Activated T-helper 17 cell treated with anti-CD3 and anti-CD28 coated beads, Interleukin-2, amount 50 U/mL, for 72 hours (primary cell): ENCODE measurements at places on chromosomes 7 and 10. TPM values are rescaled to one million over a fixed set of nuclear protein-coding genes. Genes with fewer than 3 reads are reported as not detected.

SYT15B gene
- 0.37 TPM for total RNA-seq

GRCh38 chr10:91799612-91799975 lies 1.4 kb downstream of the TNKS2 start:
- peak; percentile 25 for ATAC-seq

- no peak for ATAC-seq
Measured at GRCh38 chr7:140698477-140698876, 2.0 kb downstream of the NDUFB2 start.

DNA sequence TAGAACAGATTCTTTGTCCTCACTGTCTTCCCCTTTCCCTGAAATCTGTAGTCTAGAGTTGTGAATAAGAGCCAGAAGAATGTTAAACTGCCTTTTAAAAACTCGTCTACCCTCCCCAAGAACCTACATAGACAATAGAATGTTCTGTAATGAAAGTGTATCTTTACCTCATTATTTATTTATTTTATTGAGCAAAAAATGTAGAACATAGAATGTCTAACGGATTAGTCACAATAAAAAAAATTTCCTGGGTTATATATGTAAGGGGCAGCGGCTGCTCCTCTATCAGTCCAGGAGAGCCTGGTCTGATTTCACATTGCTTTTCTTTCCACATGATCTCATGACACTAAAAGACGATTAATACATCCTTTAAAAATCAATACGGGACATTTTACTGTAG lies 135.7 kb downstream of the SDK1 start:
- no peak for ATAC-seq

- peak; percentile 46 for ATAC-seq
Measured at GRCh38 chr7:114922652-114923402, 933 bp downstream of the MDFIC start.

- ATAC-seq = no peak
Measured at GRCh38 chr10:25522294-25522693, 347.5 kb downstream of the GPR158 start.

DNA sequence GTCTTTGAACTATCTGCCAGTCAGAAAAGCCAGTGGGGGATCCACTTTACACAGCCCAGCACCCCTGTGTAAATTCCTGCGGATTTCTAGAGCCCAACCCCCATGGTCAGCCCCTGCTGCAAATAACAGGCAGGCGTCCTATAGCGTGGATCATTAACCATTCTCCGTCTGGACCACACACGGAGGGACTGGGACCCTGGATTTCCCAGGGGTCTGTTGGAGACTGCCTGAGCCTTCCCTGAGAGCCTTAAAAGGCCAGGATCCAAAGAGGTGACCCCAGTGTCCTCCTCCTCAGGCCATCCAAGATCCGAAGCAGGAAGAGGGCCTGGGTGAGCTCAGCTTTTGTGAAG lies 11.2 kb upstream of the GRID1 start:
- ATAC-seq = no peak

GRCh38 chr7:155741805-155742204 lies 70.5 kb downstream of the SHH start:
- peak; percentile 14 for ATAC-seq

- ATAC-seq = no peak
Measured at GRCh38 chr7:114112806-114113205, 194.0 kb upstream of the PPP1R3A start.

DNA sequence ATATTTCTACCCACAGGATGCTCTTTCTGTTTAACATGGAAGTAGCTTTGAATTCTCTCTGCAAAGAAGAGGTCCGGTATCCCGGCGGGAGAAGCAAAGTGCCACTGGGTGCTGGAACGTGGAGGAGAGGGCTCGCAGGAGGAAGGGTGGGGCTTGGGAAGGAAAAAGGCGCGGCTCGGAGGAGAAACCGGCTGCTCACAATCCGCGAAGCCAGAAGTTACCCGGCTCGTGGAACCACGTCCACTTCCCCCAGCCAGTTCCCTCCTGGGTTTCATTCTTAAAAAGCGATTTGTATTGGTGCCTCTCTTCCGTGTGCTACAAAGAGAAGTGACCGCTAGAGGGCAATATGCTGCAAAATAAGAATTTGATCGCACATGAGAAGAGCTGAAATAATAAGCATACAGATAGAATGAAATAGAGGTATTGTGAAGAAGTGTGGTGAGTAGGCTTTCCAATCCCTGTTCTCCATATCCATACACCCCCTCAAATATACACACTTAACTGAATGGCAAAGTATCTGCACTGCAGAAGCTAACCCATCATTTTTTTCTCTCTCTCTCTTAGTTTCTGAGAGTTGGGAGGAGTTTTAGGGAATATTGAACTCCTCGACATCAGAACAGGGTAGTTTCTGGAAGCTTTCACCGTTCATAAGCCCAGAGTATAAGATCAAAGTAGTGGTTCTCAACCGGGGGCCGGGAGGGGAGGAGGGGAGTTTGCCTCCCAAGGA lies 31.1 kb downstream of the TRIL start:
- ATAC-seq = peak; percentile 86

GRCh38 chr10:28806951-28807759 lies 129.8 kb downstream of the BAMBI start:
- no peak for ATAC-seq

BBS9 gene
- total RNA-seq = 11.3 TPM

SFTPA1 gene
- not detected for total RNA-seq

DNA sequence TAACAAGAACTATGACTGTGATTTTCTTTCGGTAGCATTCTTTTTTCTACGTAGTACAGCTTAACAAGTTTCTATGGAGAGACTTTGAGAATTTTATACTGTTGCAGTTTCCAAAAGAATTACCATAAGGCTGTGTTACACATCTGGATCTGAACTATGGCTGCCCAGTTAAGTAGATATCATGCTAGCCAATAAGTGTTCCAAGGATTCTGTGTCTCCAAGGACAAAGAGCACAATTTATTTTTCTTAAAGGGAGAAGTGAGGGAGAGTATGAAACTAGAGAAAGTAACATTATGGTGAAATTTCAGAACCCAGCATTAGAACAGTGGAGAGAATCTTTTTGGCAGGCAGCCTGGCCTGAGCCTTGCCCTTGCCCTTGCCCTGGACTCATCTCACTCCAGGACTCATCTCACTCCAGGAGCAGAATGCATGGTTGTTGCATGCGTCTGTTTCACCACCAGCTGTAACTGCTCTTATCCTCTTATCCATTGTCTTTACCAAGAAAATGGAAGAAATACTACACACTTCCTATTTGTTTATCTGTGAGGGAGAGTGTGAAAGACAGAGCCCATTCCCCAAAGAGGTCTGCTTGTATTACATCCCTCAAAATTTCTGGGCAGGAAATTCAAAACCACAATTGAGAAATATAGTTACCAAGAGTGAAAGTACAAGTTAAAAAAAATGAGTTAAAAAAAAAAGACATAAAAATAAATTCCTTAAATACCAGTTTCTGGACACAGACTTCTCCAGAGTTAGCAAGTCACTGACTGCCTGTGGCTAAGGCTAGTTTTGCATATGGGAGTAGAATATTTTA lies 1067.5 kb downstream of the NRG3 start:
- ATAC-seq = no peak

DNA sequence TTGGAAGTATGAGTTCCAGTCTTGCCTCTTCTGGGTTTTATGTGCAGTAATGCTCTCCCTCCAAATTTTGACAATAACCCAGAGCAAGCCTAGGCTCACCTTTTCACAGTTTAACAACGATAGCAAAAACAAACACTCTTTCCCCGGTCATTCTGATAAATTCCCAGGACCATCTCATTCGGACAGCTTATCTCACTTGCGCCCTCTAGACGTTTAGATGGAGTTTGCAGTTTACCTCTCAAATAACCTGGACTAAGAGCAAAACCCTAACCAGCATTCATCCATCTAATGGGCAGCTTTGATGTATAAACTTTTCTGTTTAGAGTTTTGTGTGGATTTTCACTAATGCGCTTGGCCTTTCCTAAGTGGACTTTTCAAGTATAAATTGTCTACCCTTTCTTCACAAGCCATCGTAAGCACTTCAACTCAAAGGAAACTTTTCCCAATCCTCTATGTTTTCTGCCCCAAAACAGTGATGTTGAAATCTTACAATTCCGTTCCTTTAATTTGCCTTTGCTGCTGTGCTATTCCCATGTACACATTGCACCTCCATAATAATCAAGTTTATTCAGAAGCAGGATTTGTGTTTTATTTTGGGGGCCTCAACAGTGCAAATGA lies 114.9 kb downstream of the HDAC9 start:
- no peak for ATAC-seq

PIK3AP1 gene
- total RNA-seq = 6.6 TPM

GRCh38 chr7:9307131-9307530 lies 873.7 kb downstream of the NXPH1 start:
- ATAC-seq = no peak
